ENCODE measurements at places on chromosomes 3 and 15.
A peak's percentile ranks its signal among the peaks of the same experiment; 100 is the strongest.

- DNase-seq, result no peak
Observed at GRCh38 chr15:82543160-82543559, 2.9 kb upstream of the RPS17 start.

DNA sequence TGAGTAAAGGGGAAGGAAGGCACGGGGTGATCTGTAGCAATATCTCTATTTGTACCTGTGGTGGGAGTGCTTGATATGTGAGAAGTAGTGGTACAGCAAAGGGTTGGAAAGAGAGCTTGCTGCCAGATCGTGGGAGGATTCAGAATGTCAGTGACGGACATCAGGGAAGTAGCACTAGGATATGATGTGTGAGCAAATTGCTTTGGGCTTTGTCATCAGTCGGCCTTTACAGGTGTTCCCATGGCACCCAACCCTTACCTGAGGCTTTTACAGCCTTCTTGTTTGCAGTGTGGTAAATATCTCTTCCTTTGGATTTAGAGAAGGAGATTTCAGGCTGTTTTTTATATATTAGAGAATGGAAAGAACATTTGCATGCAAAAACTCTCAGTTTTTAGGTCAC, 29.8 kb downstream of the IL1RAP start:
- no peak for DNase-seq

DNA sequence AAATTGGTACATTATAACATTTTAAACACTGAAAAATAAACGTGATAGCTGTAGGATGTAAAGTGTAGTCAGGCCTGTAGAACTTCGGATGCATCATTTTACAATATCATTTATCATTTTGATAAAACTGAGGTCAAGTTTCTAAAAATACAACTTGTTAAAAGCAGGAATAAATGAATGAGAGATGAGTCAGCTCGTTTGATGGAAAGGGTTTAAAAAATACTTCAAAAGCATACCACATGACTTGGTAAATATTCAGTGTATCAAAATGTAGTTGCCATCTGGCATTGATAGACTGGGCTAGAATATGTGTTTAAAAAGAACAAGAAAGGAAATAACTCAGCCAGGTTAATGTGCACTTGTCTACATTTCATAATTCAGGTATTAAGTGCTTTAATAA, 357.0 kb downstream of the TIGIT start:
- no peak for DNase-seq

- DNase-seq, result no peak
Observed at GRCh38 chr15:39149636-39150150, 431.2 kb upstream of the THBS1 start.

GRCh38 chr3:10228248-10228950, 19.9 kb upstream of the TATDN2 start:
- DNase-seq, result peak; percentile 44

GRCh38 chr3:147521646-147522045, 112.5 kb downstream of the ZIC1 start:
- no peak for DNase-seq

DNA sequence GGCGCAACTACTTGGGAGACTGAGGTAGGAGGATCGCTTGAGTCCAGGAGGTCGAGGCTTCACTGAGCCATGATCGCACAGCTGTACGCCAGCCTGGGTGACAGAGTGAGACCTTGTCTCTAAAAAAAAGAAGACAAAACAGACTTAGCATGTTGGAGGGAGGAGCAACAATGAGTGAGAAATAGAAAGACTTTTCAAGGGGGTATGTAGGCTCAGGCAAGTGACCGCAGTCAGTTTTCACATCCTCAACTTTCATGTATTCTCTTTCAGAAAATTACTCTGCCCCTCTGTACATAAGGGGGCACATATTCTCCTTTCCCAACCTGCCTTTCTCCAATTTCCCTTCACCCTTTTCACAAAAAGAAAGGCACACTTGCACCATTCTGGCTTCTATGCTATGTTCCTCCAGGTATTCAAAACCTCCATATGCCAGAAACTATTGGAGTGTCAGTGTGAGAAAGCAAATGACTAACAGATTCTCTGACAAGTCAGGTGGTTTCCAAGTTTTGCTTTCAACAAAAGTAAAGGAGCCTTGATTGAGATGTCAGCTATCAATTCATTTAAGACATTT, 7.6 kb downstream of the NSUN3 start:
- no peak for DNase-seq

GRCh38 chr3:39668420-39668819, 141.0 kb upstream of the MYRIP start:
- DNase-seq, result no peak

- no peak for DNase-seq
Observed at GRCh38 chr3:124201786-124202185, 209.9 kb upstream of the ROPN1 start.

GRCh38 chr15:67137951-67138848, 72.8 kb downstream of the SMAD3 start:
- DNase-seq, result no peak

All from activated T-cell treated with anti-CD3 and anti-CD28 coated beads for 48 hours (primary cell).